Dermis microvascular lymphatic vessel endothelial cell (primary cell): ENCODE measurements at places on chromosomes 6 and 20. TPM values are rescaled to one million over a fixed set of nuclear protein-coding genes. Genes with fewer than 3 reads are reported as not detected.

The EFHC1 gene
- 5.9 and 7.2 TPM in 2 replicates for total RNA-seq

The MDFI gene
- total RNA-seq: 38.9 and 56.9 TPM in 2 replicates

The RAB32 gene
- total RNA-seq: 81.5 and 85.6 TPM in 2 replicates

DNA sequence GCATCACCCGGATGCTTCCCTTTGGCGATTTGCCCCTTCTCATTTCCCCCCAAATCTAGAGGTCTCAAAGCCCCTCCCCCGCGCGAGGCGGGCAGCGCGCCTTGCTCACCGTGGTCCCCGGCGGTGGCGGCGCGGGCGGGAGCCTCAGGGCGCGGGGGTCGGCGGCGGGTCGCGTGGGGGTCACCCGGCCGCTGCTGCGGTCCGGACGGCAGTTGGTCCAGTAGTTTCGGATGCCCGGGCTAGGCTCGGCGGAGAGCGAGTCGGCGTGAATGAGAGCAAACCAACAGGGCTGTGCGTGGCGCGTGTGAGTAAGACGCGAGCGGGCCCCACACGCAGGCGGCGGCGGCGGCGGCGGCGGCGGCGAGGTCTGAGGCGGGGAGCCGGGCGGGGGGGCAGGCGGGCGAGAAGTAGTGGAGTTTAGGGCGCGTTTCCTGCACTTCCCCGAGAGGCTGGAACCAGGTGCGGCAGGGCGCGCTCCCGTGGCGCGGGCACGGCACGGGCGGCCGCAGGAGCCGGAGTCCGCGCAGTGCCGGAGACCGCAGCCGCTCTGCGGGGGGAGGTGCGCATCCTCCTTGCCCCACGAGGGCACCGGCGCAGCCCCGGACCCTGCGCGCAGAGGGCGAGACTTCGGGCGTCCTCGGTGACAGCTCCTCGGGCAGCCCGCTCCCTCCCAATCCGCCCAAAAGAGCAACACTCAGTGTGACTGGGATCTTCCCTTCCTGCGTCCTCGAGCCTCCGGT lies 567 bp downstream of the HS3ST5 start:
- no peak for DNase-seq

DNA sequence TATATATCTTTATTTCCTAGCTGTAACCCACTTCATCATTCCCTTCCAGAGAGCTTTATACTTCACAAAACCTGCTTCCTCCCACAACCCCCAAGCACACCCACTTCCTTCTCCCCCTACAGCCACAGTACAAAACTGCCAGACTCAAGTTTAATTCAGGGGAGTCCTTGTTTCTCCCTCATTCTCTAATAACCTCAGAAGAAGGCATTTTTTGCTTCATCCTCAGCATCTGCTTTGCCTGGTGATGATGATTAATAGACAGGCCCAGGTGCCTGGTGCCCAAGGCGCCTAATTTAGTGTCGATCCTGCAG lies 414.3 kb downstream of the KIF16B start:
- DNase-seq: no peak

DNA sequence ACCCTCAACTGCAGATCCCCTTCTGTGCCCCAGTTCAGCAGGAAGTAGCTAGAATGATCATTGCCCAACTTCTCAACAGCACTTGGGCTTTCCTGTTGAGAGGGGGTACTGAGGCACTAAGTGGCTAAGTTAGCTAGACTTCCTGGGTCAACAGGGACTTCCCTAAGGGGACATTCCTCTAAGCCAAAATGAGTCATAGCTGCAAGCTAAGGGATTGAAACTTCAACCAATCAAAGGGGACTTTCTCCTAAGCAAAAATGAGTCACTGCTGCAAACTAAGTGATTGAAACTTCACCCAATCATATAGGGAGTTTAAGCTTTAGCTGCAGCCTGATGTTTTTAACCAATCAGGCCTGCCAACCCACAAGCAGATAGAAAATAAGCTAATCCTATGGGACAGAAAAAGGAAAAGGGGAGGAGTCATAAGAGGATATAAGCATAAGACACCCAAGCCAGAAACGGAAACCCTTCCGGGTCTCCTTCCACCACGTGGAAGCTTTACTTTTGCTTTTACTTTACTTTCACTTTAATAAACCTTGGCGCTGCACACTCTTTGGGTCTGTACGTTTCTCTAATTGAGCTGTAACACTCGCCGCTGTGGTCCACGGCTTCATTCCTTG lies 659.0 kb upstream of the HS3ST5 start:
- no peak for DNase-seq

- DNase-seq: no peak
These were observed 210.1 kb upstream of the RIMS1 start for GRCh38 chr6:71676298-71676697.

DNA sequence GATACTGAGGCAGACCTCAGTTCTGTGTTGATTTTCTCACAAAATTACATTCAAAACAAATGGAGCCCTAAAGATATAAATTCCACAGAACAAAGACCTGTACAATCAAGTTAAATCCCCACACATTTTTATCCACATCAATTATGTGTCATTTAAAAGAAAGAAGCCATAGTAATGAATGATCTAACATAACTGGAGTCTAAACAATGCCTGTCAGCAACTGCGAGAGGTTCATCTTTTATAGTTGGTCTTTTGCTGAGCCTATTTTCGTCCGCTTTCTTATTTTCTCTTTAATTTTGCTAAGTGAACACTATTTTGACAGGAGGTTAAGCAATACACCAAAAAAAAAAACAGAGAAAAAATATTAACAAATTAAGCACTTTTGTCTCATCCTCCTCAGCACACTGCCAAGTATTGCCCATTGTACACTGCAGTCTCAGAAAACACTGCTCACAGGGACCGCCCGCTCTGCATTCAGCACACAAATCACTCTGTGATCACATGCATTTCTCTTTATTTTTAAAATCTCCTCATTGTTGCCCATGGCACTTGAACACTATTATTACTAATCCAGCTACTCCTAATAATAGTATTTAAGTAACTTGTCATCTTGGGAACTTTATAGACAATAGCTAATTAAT lies 140.8 kb downstream of the BTBD9 start:
- no peak for DNase-seq
